ENCODE measurements at places on chromosomes 13 and 19. TPM values are rescaled to one million over a fixed set of nuclear protein-coding genes. Genes with fewer than 3 reads are reported as not detected.

GRCh38 chr13:113441661-113442060 is 11.6 kb downstream of the ADPRHL1 start:
- H3K27me3 ChIP-seq: no peaks in the 10 kb centered on the region
- peaks cover 21% of the 10 kb centered on the region for H3K4me1 ChIP-seq

DNA sequence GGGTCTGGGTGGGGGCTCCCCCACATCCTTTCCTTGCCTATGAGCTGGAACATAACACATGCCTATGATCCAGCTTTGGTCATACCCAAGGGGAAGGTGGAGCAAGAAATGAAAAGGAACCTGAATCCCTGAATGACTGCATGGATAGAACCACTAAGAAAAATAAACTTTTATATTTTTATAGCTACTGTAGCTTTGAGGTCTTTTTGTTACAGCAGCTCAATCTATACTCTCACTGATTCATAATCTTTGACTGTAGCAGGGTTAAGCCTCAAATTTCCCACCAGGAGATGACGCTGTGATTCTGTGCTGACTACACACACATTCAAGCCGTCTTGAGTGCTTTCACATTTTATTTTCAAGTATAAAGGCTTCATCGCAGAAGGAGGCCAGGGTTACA is 8.8 kb downstream of the PALM3 start:
- H3K27me3 ChIP-seq: no peaks in the 10 kb centered on the region
- H3K4me3 ChIP-seq: no peak overlapping the region
- no peaks in the 10 kb centered on the region for H3K4me1 ChIP-seq

DNA sequence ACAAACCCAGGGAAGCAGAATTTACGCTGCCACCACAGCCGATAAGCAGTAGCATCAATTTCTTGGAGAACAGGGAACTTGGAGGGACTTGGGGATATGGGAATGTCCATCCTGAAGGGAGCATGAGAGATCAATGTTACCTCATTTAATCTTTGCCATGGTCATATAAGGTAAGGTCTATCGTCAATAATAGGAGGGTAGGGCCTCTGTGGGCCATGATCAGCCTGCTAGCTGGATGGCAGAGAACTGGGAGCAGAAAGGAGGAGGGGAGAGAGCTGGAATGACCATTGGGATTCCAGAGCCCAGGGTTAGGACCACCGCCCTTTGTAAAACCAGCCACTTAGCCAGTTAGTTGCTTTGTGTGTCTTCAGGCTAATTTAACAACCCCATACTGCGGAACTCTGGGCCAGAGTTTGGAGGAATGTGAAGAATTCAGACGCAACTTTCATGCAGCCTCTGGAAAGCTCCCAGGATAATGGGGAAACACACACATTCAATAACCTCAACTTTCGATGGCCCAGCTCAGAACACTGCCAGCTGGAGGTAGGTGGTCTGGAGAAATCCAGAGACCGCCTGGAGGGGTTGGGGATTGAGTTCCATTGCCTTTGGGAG is 40.3 kb downstream of the ZNF557 start:
- no peak overlapping the region for H3K27ac ChIP-seq
- no peaks in the 10 kb centered on the region for H3K4me1 ChIP-seq
- H3K36me3 ChIP-seq: peaks cover under 1% of the 10 kb centered on the region
- no peak overlapping the region for H3K4me3 ChIP-seq
- DNase-seq: no peak
- H3K27me3 ChIP-seq: no peaks in the 10 kb centered on the region

GRCh38 chr13:50484472-50485113 is 358.9 kb downstream of the DLEU7 start:
- H3K4me1 ChIP-seq: no peaks in the 10 kb centered on the region
- H3K27me3 ChIP-seq: no peaks in the 10 kb centered on the region
- H3K36me3 ChIP-seq: no peaks in the 10 kb centered on the region
- no peak overlapping the region for H3K27ac ChIP-seq

CBARP gene
- 0.51 TPM for total RNA-seq
